NCI-H774 (cell line): ENCODE measurements at places on chromosomes 13 and 19.

GRCh38 chr19:8655340-8655709 is 24.9 kb downstream of the NFILZ start:
- DNase-seq, result no peak

GRCh38 chr19:38561658-38562057 is 56.1 kb downstream of the MAP4K1 start:
- DNase-seq, result no peak

DNA sequence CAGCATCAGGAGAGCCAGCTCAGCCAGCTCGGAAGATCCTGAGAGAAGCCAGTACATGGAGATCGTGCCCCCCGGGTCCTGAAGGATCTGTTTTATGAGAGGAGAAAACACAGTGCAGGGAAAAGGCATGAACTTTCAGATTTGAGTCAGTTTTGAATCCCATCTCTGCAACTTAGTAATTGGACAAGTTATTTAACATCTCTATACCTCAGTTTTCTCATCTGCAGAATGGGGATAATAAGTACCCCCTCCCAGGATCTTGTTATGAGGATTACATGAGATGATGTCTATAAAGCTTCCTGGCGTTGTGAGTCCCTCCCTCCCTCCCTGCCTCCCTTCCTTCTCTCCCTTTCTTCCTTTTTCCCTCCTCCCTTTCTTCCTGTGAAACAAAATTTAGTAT is 40.1 kb upstream of the GTF3A start:
- no peak for DNase-seq

DNA sequence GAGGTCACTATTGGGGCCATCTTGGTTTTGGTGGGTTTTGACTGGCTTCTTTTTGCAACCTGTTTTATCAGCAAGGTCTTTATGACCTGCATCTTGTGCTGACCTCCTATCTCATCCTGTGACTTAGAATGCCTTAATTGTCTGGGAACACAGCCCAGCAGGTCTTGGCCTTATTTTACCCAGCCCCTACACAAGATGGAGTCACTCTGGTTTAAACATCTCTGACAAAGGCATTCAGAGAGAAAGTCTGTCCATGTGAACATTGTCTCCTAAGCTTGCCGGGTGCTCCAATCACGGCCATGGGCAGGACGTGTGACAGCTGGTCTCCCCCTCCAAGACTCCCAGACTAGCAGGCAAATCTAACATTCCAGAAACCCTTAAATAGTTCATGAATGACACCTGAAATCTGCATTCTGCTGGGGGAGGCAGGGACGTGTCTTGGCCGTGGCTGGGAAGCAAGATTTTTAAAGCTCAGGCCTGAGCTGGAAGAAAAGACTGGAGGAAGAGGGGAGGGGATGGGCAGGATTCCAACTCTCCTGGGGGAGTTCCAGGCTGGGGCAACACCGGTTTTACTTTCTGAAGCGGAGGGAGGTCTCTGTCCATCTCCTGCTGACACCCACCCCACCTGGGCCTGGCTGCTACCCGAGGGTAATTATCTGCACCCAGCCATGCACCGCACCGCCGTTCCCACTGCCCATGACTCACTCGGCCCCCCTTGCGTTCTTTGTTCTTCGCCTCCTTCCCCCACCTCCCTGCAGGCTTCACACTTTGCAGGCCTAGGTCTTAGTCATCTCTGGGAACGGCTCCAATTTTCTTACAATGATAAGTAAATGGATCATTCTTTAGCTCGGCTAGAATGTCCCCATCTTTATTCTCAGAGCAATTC is 11.6 kb upstream of the OR1M1 start:
- no peak for DNase-seq

- no peak for DNase-seq
Observed at GRCh38 chr13:75180805-75181455, 301.0 kb downstream of the TBC1D4 start.

- no peak for DNase-seq
Observed at GRCh38 chr19:2280633-2281264, 1.2 kb downstream of the PEAK3 start.

DNA sequence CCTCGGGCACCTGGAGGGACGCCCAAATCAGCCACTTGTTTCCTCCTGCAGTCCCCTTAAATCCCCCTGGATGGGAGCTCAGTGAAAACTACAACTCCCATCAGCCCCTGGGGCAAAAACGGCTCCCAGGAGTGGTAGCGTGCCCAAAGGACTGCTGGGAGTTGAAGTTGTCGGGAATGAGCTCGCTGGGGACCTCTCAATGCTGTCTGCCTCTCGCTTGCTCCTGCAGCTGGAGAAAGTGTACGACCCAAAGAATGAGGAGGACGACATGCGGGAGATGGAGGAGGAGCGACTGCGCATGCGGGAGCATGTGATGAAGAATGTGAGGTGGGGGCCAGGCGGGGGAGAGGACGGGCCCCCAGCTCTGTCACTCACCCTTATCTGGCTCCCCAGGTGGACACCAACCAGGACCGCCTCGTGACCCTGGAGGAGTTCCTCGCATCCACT is 14.7 kb upstream of the DHDH start:
- DNase-seq, result no peak

DNA sequence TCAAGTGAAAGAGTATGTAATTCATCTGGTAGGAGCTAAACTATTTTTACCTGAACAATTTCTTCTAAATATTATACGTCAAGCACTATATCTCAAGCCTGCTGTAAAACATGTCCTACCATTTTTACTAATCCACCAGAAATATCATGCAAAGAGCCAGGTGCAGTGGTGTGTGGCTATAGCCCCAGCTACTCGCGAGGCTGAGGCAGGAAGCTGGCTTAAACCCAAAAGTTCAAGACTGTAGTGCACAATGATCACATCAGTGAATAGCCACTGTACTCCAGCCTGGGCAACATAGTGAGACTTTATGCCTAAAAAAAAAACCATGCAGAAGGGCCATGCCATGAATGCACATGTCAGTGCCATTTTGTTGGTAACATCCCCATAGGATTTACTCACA is 20.7 kb upstream of the CLN5 start:
- DNase-seq, result no peak

DNA sequence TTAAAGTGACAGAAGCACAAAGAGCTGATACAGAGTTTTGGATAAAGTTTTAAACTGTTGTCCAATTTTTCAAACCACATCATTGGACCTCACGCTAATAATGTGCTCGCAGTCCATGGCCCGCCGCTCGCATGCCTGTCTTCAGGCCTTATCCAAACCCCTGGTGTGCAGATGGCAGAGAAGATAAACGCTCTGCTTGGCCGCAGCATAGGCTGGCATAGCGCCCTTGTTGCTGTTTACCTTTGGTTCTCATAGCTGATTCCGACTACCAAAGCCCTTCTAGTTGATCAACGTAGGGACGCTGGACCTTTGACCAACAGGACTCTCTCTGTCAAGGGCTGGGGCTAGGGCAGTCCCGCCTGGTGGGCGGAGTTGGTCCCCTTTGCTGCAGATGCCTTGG is 23.5 kb upstream of the QTRT1 start:
- DNase-seq, result no peak

DNA sequence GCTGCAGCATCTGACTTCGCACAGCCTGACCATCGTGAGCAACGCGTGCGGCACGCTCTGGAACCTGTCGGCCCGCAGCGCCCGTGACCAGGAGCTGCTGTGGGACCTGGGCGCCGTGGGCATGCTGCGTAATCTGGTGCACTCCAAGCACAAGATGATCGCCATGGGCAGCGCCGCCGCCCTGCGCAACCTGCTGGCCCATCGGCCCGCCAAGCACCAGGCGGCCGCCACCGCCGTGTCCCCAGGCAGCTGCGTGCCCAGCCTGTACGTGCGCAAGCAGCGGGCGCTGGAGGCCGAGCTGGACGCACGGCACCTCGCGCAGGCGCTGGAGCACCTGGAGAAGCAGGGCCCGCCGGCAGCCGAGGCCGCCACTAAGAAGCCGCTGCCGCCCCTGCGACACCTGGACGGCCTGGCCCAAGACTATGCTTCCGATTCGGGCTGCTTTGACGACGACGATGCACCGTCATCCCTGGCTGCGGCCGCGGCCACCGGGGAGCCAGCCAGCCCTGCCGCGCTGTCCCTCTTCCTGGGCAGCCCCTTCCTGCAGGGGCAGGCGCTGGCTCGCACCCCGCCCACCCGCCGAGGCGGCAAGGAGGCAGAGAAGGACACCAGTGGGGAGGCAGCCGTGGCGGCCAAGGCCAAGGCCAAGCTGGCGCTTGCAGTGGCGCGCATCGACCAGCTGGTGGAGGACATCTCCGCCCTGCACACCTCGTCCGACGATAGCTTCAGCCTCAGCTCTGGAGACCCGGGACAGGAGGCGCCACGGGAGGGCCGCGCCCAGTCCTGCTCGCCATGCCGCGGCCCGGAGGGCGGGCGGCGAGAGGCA is 13.6 kb downstream of the C19orf25 start:
- DNase-seq, result no peak

DNA sequence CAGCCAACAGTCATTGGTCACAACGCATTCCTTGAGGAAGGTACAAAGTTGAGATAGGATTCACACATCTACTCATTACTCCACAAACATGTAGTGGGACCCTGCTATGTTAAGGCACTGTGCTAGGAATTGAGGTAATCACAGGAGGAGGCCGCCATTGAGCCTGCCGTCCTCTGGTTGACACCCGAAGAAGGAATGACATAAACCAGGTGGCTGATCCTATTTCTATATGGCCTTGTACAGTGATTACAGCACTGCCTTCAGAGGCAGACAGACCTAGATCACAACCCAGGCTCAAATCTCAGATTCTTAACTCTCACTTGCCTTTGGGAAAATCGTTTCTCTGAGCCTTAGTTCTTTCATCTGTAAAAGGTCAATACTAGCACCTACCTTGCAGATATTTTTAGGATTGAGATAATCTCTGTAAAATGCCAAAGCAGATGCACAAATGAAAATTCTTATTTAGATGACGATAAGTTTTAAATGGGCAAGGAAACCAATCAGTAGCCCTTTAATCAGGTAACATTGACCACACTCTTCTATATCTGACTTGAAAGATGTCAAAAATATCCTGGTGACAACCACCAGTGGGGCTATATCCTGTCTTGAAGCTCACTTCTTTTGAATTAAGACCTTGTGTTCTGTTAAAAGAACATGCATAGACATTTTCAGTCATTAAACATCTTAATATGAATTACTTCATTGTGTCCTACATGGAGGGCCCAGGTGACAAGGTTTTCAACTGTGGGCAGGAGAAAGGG is 251.6 kb downstream of the KCTD12 start:
- DNase-seq, result no peak

DNA sequence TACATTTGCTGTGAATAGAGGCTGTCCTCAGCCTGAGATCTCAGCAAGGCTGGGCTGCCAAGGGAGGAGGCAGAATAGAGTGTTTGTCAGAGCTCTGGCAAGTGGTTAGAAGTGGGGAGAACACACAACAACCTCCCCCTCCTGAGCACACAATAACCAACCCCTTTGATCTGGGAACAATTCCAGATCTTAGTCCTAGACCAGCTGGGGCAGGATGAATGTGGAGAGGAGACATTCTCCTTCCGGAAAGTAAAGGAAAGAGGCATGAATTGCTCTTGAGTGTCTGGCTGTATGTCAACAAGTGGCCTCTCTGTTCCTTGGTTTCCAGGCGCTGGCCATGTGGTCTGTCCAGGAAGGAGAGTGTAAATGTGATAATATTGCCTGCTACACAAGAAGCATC is 114.9 kb upstream of the TMTC4 start:
- DNase-seq, result peak; percentile 62

DNA sequence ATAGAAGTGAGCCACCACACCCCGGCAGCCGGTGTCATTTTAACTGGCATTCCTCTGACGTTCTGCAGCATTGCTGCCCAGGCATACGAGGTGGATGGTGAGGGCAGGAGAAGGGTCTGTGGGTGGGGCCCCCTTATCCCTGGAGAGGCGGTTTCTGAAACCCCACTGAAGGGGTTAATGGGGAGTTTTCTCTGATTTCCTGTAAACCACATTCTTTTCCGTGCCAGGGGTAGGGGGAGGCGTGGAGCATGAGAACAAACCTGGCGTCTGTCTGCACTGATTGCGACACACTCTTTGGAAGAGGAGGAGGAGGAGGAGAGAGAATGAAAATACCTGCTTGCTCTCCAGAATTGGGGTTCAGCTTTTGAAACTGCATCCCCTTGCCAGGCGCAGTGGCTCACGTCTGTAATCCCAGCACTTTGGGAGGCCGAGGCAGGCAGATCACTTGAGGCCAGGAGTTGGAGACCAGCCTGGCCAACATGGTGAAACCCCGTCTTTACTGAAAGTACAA is 2.7 kb upstream of the C3 start:
- DNase-seq, result no peak

- no peak for DNase-seq
Observed at GRCh38 chr13:49784886-49785570, 7.5 kb downstream of the KPNA3 start.

- no peak for DNase-seq
Observed at GRCh38 chr13:94585543-94586101, 10.3 kb downstream of the TGDS start.
